ENCODE measurements at places on chromosomes 4 and X. TPM values are rescaled to one million over a fixed set of nuclear protein-coding genes. Genes with fewer than 3 reads are reported as not detected.
A peak's percentile ranks its signal among the peaks of the same experiment; 100 is the strongest.

DNA sequence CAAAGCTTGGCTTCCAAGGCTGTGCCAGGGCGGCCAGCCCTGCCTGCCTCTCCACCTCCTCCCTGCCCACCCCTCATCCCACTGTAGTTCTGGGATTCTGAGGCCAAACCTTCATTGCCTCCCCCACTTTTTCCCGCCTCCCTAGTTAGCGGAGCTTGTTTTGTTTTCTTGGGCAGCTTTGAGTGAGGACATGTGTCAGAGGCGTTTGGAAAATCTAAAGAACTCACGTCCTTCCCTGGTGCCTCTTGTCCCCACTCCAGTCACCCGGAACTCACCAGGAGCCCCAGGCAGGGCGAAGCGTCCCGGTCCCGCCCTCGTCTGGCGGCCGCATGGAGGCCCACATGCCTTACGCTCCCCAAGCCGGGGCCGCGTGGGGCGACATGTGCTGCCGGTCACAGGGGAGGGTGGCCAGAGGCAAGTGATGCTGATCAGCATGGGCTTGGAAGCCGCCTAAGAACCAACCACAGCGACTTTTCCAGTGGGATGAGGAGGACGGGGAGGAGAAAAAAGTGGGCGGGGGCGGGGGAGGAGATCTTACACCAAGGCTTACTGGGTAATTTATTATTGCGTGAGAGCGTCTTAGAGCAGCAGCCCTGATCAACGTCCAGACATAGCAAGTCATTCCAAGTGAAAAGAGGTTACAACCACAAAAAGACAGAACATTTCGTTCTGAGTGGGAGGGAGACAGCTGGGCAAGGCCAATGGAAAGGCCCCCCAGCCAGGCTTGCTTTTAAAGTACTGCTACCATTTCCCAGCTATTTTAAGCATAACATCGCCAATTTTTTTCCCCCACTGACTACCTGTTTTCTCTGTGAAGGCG, 48.5 kb downstream of the PRPS1 start:
- H3K27me3 ChIP-seq, result no peaks in the 10 kb centered on the region
- no peaks in the 10 kb centered on the region for H3K36me3 ChIP-seq
- DNase-seq, result peak; percentile 74
- H3K4me3 ChIP-seq, result peak overlapping the region; percentile 47
- H3K4me1 ChIP-seq, result peaks cover 15% of the 10 kb centered on the region

GRCh38 chr4:787561-787981, 38.4 kb downstream of the CPLX1 start:
- no peak overlapping the region for H3K4me3 ChIP-seq
- H3K4me1 ChIP-seq, result peaks cover 40% of the 10 kb centered on the region
- peaks cover 53% of the 10 kb centered on the region for H3K27me3 ChIP-seq
- H3K27ac ChIP-seq, result no peak overlapping the region
- no peak for DNase-seq

- no peak for DNase-seq
- H3K27me3 ChIP-seq, result no peaks in the 10 kb centered on the region
- H3K36me3 ChIP-seq, result no peaks in the 10 kb centered on the region
- no peaks in the 10 kb centered on the region for H3K4me1 ChIP-seq
These were observed 78.4 kb downstream of the KLF8 start for GRCh38 chrX:56310581-56310980.

DNA sequence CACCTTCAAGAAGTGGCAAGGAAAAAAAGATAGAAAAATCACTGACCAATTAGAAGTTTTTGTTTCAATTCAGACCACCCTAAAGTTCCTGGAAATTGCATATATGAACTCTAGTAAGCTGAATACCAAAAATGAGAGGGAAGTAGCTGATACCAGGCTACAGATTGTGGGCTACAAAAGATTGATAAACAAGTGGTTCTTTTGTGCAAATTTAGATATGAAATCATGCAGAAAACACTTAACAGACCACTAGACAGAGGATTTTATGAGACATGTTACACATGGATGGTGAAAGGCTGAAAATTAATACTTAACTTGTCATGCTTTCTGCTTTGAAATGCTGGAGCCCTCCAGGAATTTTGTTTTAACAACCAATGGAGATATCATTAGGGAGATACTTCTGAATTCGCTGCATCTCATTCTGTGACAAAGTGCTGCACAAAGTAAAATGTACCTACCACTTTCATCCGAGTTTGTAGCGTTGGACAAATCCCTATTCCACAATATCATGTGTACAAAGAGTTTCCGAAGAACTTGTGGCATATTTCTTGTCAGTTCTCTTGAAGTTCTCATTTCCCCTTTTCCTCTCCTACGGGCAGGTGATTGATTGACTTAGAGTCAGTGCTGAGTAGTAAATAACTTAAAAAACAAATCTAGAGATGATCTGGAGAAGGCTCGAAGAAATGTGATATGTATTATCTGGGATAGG, 235.0 kb downstream of the PALLD start:
- no peak overlapping the region for H3K4me3 ChIP-seq
- no peaks in the 10 kb centered on the region for H3K4me1 ChIP-seq
- H3K27ac ChIP-seq, result no peak overlapping the region

DNA sequence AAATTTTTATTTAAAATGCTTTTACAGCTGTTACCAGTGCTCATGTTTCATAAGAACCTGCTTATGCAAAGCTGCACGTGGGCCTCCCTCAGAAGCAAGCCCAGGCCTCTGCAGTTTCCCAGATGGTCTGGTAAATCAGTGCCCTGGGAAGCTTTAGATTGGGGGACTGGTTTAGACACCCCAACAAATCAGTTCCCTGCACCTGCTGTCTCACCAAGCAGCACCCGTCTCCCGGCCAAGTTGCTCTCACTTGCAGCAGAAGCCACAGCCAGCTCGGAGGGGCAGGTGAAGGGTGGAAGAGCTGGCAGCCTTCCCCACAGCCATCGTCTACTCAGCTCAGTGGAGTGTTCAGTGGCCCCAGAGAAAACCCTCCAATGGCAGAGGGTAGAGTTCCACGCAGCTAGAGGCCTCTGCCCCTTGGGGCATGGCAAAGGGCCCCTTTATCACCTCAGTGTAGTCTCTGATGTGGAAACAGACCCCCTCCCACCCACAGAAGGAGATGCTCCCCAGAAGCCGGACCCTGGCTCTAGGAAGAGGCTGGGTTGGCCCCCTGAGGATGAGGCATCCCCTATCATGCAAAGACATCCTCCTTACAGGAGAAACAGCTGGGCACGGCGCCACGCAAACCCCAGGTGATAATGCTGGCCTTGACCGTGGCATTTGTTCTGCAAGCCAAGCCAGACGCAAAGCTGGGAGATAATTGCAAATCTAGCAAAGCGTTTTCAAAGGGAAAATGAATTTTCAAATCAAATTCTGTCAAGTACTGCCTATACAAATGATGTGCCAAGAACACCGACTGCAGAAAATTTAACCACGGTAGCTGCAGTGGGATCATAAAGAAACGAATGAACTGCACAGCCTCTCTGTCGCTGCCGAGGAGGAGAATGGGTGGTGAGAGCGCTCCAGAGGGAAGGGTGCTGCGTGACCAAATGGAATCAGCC, 51.9 kb downstream of the ZFYVE28 start:
- no peak overlapping the region for H3K27ac ChIP-seq
- peaks cover 16% of the 10 kb centered on the region for H3K4me1 ChIP-seq
- DNase-seq, result no peak
- H3K27me3 ChIP-seq, result no peaks in the 10 kb centered on the region
- H3K36me3 ChIP-seq, result no peaks in the 10 kb centered on the region
- no peak overlapping the region for H3K4me3 ChIP-seq

DNA sequence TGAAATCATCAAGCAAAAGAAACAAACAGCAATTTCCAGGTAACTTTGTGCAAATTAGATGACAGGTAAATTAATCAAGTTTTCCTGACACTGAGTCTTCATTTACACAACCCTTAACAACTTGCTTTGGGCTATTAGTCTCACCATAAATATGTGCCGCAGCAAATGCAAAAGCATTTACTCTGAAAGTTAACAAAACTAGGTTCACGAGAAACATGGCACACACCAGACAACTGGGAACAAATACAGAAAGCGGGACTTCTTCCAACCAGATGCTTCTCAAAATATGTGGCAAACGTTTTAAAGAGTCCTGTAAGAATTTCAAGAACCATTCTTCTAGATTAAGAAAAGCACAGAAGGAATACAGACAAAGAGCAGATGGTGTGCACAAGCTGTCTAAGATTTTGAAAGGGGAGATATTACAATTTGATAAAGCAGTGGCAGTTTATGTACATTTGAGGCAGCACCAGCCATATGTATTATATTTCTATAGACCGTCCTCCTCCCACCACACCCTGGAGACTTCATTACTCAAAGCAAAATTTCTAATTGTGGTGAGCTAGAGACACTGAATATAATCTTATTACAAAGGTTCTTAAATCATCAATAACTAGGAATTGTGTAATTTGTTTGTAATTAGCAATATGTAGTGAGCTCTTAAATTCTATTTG, 192.5 kb upstream of the ADAMTS3 start:
- no peak overlapping the region for H3K4me3 ChIP-seq
- no peaks in the 10 kb centered on the region for H3K27me3 ChIP-seq
- no peak overlapping the region for H3K27ac ChIP-seq
- no peaks in the 10 kb centered on the region for H3K36me3 ChIP-seq
- H3K4me1 ChIP-seq, result no peaks in the 10 kb centered on the region

DNA sequence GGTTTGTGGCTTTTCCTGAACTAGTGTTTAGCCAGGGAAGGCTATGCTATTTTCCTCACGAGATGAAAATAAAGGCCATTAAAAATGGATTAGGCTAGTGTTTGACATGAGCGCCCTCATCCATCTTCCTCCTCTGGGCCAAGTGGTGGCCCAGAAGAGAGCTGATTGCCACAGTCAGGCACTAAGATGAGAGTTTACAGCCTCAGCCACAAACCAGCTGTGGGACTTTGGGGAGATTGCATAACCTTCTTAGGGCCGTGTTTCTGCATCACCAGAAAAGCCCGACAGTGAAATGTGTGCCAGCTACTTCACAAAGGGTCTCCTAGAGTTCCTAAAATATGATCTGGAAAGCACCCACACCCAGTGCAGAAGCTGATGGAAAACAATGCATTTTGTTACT, 42.3 kb upstream of the LNX1 start:
- H3K36me3 ChIP-seq, result no peaks in the 10 kb centered on the region
- no peaks in the 10 kb centered on the region for H3K27me3 ChIP-seq
- H3K4me1 ChIP-seq, result no peaks in the 10 kb centered on the region
- H3K4me3 ChIP-seq, result no peak overlapping the region
- no peak overlapping the region for H3K27ac ChIP-seq
- no peak for DNase-seq

DNA sequence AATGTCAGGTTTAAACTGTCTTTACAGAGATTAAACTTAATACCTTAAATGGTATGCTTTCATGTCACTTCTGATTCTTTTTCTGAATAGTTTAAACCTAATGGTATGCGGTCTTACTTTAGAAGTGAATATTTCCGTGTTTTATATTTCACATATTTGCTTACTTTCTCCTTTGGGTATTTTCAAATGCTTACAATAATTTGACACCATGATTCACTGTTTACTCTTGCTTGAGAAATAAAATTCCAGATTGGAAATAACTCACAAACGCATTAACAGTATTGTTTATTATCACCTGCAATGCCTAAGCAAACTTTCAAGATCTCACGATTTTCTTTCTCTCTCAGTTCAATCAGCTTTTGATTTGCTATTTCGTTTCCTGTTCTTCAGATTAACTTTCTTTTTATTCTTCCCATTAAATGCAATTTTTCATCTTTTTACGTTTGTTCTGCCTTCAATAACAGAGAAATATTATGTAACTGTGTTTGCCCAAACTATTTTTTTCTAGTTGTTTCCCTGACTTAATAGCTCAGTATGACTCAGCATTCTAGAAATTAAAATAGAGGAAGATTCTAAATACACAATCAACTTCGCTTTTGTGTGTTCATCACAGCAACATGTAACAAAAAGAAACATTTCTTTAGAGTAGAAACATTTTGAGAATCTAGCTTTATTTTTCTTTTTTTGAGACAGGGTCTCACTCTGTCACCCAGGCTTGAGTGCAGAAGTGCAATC, 955.5 kb upstream of the PRKX start:
- DNase-seq, result no peak
- no peaks in the 10 kb centered on the region for H3K27me3 ChIP-seq
- H3K4me1 ChIP-seq, result no peaks in the 10 kb centered on the region
- no peaks in the 10 kb centered on the region for H3K36me3 ChIP-seq
- H3K4me3 ChIP-seq, result no peak overlapping the region
- H3K27ac ChIP-seq, result no peak overlapping the region

GRCh38 chr4:161555689-161556660, 607.8 kb downstream of the FSTL5 start:
- H3K27me3 ChIP-seq, result no peaks in the 10 kb centered on the region
- H3K36me3 ChIP-seq, result no peaks in the 10 kb centered on the region
- H3K4me1 ChIP-seq, result no peaks in the 10 kb centered on the region
- DNase-seq, result no peak
- no peak overlapping the region for H3K4me3 ChIP-seq

GRCh38 chrX:155330992-155331391, 3.4 kb downstream of the CLIC2 start:
- no peaks in the 10 kb centered on the region for H3K4me1 ChIP-seq
- no peak overlapping the region for H3K27ac ChIP-seq
- DNase-seq, result no peak
- no peak overlapping the region for H3K4me3 ChIP-seq

GRCh38 chr4:138867404-138867803, 148.2 kb upstream of the NOCT start:
- H3K27ac ChIP-seq, result no peak overlapping the region
- H3K27me3 ChIP-seq, result no peaks in the 10 kb centered on the region
- no peak overlapping the region for H3K4me3 ChIP-seq
- DNase-seq, result no peak

- no peak overlapping the region for H3K4me3 ChIP-seq
- H3K36me3 ChIP-seq, result no peaks in the 10 kb centered on the region
- H3K4me1 ChIP-seq, result no peaks in the 10 kb centered on the region
- no peaks in the 10 kb centered on the region for H3K27me3 ChIP-seq
- H3K27ac ChIP-seq, result no peak overlapping the region
These were observed 727.2 kb downstream of the C4orf33 start for GRCh38 chr4:129823105-129823504.

DNA sequence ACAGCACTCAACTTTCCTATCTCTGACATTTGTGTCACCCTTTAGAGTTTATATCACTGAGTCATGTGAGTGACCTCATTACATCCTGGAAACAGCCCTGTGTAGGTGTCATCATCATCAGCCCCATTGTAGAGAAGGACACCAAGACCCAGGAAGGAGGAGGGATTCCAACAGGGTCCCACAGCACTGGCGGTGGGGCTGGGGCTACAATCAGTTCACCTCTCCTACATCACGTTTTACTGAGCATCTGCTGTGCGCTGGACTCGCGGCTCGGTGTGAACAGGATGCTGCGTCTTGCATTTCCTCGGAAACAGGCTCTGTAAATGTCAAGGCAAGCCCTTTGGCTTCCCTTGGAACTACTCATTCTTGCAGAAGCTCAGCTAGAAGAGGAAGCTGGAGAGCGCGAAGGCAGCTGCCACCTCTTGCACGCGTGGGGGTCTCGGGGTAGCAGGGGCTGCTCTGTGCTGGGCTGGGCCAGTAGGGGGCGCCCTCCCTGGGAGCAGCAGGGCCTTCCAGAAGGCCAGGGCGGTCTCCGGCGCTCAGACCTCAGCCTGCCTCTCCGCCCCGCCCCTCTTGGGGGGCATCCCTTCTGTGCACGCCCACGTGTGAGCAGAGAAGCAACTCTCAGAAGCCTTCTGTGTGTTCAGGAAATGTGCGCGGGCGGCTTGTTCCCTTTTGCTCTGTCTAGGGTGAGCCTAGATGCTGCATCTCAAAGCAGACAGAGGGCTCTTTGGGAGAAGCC, 29.0 kb downstream of the REELD1 start:
- no peak overlapping the region for H3K4me3 ChIP-seq
- no peaks in the 10 kb centered on the region for H3K27me3 ChIP-seq
- no peak for DNase-seq
- H3K27ac ChIP-seq, result peak overlapping the region; percentile 82
- H3K4me1 ChIP-seq, result peaks cover 6% of the 10 kb centered on the region

Gene HSFX2
- not detected for total RNA-seq

Gene CYSLTR1
- not detected for total RNA-seq

Gene DIPK2B
- total RNA-seq, result 3.4 TPM

Gene GSX2
- total RNA-seq, result not detected

Gene MCUB
- 15.7 TPM for total RNA-seq

Gene THAP9
- total RNA-seq, result 3.7 TPM

Gene CDKL2
- total RNA-seq, result 7.6 TPM

Gene TGIF2LX
- total RNA-seq, result not detected

Gene NPY2R
- total RNA-seq, result 1.00 TPM

Gene RHOXF2
- total RNA-seq, result not detected
